ENCODE measurements at places on chromosomes 11 and 22. TPM values are rescaled to one million over a fixed set of nuclear protein-coding genes. Genes with fewer than 3 reads are reported as not detected.

The MMP8 gene
- 0.10 TPM for total RNA-seq

The OR4D5 gene
- not detected for total RNA-seq

The ZP1 gene
- not detected for total RNA-seq

The C1QTNF4 gene
- 0.31 TPM for total RNA-seq

The CNTF gene
- 7.8 TPM for total RNA-seq

The PLAAT4 gene
- 51.4 TPM for total RNA-seq

The DNAJB13 gene
- not detected for total RNA-seq

The ART5 gene
- total RNA-seq = not detected

The KIAA1671 gene
- total RNA-seq = 0.31 TPM

The ANGPTL5 gene
- 0.10 TPM for total RNA-seq

The TPCN2 gene
- 9.1 TPM for total RNA-seq

The CRYBA4 gene
- not detected for total RNA-seq

The MYBPC3 gene
- total RNA-seq = 0.21 TPM

The KRTAP5-8 gene
- not detected for total RNA-seq

The MMP26 gene
- total RNA-seq = not detected

The CABP4 gene
- 2.6 TPM for total RNA-seq

The TECTA gene
- total RNA-seq = 0.10 TPM

The LYVE1 gene
- under 0.01 TPM for total RNA-seq

The MAPK8IP2 gene
- total RNA-seq = 0.10 TPM

The KCNJ1 gene
- total RNA-seq = 0.10 TPM

The WBP2NL gene
- 0.42 TPM for total RNA-seq

The NCR3LG1 gene
- 5.1 TPM for total RNA-seq

The MRGPRX3 gene
- not detected for total RNA-seq

The MFRP gene
- total RNA-seq = not detected

The P2RX6 gene
- 0.21 TPM for total RNA-seq

The RIBC2 gene
- total RNA-seq = 0.31 TPM

The STT3A gene
- total RNA-seq = 28.2 TPM

The ASRGL1 gene
- total RNA-seq = 6.0 TPM

The VWA5A gene
- total RNA-seq = 6.6 TPM

The ANKK1 gene
- total RNA-seq = 0.31 TPM

The PATE4 gene
- total RNA-seq = not detected

The CAVIN3 gene
- 1.8 TPM for total RNA-seq

The POTEH gene
- total RNA-seq = not detected

The P2RY6 gene
- 0.42 TPM for total RNA-seq

The STK33 gene
- 1.2 TPM for total RNA-seq

The LRRC4C gene
- total RNA-seq = not detected
